ENCODE measurements at places on chromosomes 5 and 9. TPM values are rescaled to one million over a fixed set of nuclear protein-coding genes. Genes with fewer than 3 reads are reported as not detected.

The PCDHGB2 gene
- 14.0 TPM for total RNA-seq

DNA sequence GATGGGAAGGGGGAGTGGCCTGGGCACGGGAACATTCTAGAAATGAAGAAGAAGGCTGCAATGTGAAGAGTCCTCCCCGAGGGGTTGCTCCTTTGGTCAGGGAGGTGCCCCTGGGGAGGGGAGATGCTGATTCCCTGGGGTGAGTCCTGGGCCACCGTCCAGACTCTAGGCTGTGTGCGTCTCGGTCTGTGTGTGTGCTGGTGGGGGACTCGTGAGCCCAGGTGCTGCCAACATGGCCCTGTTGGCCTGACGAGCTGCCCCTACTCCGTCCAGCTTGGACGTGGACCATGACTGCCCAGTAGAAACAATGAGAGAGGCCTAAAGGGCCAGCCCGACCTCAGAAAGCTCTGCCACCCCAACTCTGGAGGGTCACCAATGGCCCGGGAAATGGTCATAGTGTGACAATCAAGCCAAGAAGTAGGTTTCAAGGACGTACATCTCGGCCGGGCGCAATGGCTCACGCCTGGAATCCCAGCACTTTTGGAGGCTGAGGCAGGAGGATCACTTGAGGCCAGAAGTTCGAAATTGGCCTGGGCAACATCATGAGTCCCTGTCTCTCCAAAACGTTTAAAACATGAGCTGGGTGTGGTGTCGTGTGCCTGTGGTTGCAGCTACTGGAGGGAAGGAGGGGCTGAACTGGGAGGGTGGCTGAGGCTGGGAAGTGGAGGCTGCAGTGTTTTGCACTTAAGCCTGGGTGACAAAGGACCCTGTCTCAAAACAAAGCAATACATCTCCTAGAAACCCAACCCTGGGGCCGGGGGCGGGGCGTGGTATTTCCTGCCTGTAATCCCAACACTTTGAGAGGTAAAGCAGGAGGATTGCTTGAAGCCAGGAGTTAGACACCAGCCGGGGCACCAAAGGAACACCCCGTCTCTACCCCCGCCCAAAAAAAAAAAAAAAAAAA lies 17.0 kb downstream of the LHX3 start:
- H3K27ac ChIP-seq, result no peak overlapping the region
- no peaks in the 10 kb centered on the region for H3K36me3 ChIP-seq
- H3K4me1 ChIP-seq, result no peaks in the 10 kb centered on the region
- H3K27me3 ChIP-seq, result peaks cover 87% of the 10 kb centered on the region
- DNase-seq, result no peak

DNA sequence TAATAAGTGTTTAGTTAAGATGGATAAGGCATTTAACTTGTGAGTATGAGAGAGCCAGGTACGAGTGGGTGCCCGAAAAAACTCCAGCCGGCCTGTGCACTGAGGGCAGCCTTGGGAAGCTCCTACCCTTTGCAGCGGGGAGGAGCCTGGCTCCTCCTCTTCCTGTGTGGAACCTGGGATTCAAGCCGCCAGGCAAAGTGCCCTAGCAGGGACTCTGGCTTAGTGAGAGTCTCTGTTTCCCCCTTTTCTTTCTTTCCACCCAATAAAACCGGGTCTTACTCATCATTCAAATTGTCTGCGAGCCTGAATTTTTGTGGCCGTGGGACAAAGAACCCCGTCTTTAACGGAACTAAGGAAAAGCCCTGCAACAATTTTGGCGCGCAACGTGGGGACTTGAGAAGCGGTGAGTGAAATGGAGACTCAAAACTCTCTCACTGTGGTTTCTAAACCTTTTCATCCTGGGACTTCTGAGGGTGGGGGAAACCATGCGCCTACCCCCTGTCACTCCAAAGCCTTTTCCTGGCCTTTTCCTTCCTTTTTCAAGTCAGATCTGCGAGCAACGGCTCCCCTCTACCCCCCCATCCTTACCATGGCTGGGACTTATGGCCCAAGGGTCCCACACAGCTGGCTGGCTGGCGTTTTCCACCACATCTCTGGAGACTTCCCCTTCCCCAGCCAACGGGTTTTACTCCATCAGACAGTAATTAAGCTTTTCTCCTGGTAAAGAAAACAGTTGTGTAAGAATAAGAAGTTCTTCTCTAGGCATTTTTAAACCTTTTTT lies 535.7 kb upstream of the ACO1 start:
- H3K4me3 ChIP-seq, result no peak overlapping the region
- no peaks in the 10 kb centered on the region for H3K36me3 ChIP-seq
- no peaks in the 10 kb centered on the region for H3K27me3 ChIP-seq
- no peaks in the 10 kb centered on the region for H3K4me1 ChIP-seq
- no peak for DNase-seq

The DBN1 gene
- 139 TPM for total RNA-seq

The CNOT6 gene
- total RNA-seq, result 18.0 TPM

The AK3 gene
- total RNA-seq, result 70.2 TPM

The IQGAP2 gene
- 49.2 TPM for total RNA-seq

- H3K27ac ChIP-seq, result no peak overlapping the region
- no peak for DNase-seq
- H3K4me3 ChIP-seq, result no peak overlapping the region
- no peaks in the 10 kb centered on the region for H3K27me3 ChIP-seq
Measured at GRCh38 chr5:134143431-134143830, 28.9 kb downstream of the TCF7 start.

DNA sequence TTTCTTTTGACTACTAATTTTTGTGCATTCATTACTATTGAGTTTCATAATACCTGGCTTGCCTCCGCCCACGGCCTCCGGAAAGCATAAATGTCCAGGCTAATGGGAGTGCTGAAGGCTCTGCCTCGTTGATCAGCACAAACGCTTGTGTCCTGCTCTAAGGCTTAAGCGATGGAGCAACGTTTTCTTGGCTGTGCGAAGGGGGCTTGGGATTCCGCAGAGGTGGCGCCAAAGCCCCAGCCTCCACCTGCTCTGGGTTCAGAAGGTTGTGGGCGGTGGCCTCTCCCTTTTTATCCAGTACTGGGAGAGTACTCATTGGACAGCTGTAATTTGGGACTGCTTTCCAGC lies 19.7 kb downstream of the ANXA2R start:
- H3K36me3 ChIP-seq, result no peaks in the 10 kb centered on the region
- H3K4me3 ChIP-seq, result peak overlapping the region; percentile 69
- peaks cover 3% of the 10 kb centered on the region for H3K27me3 ChIP-seq
- no peak overlapping the region for H3K27ac ChIP-seq
- DNase-seq, result no peak
- H3K4me1 ChIP-seq, result no peaks in the 10 kb centered on the region

DNA sequence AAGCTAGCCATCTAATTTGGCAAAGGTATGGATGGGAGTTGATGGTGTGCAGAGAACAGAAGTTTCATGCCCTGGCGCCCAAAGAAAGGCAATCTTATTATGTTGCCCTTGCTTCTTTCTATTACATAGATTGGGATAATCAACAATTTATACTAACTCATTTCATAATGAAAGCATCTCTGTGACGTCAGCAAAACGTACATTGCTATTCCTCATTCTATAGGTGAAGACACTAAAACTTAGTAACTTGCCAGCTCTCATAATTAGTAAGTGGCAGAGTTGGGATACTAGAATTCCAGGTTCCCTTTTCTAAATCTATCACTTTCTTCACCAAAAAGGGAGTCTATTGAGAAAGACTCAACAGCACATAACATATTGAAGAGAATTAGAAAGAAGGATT lies 374.8 kb downstream of the NR2F1-AS1 start:
- no peaks in the 10 kb centered on the region for H3K27me3 ChIP-seq
- H3K27ac ChIP-seq, result no peak overlapping the region
- H3K4me1 ChIP-seq, result no peaks in the 10 kb centered on the region
- no peaks in the 10 kb centered on the region for H3K36me3 ChIP-seq

DNA sequence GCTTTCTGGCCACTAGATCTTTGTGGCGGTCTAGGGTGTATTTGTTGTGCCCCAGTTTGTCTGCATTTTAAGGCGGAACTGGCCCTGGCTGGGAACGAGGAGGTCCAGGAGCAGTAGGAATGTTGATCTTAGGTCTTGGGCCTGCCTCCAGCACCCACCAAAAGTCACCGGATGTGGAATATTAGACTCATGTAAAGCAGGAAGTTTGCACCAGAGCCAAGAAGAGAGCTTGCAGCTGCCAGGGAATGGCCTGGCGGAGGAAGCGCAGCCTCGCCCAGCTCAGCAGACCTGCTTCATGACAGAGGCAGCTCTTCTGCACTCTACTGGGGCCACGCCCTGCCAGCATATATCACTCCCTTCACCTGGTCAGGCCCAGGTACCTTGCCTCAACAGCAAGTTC lies 3.3 kb downstream of the GPX3 start:
- H3K4me3 ChIP-seq, result peak overlapping the region; percentile 83
- DNase-seq, result peak; percentile 79
- H3K27ac ChIP-seq, result peak overlapping the region; percentile 86
- peaks cover 82% of the 10 kb centered on the region for H3K36me3 ChIP-seq
- H3K27me3 ChIP-seq, result no peaks in the 10 kb centered on the region

- H3K27ac ChIP-seq, result no peak overlapping the region
- H3K4me1 ChIP-seq, result peaks cover 12% of the 10 kb centered on the region
- no peak for DNase-seq
- no peaks in the 10 kb centered on the region for H3K36me3 ChIP-seq
Measured at GRCh38 chr9:115327436-115328122, 209.6 kb upstream of the TNC start.

DNA sequence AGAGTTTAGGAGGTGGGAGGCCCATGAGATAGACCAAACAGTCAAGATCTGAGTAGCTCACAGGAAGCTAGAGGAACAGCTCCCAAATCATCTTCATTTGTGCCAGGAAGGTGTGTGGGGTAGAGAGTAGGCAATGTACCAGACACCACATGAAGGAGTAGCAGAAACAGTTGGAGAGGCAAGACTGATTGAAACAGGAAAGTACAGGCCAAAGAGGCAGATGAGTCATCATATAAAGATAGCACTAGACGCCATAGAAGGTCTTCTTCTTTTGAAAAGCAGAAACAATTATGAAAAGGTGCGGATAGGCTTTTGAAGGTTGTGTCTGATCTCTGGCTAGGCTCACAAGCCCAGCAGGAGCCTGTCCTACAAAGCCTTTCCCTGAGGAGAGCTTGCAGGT lies 62.7 kb upstream of the PALM2AKAP2 start:
- H3K27me3 ChIP-seq, result no peaks in the 10 kb centered on the region
- H3K36me3 ChIP-seq, result no peaks in the 10 kb centered on the region
- H3K27ac ChIP-seq, result no peak overlapping the region
- H3K4me1 ChIP-seq, result no peaks in the 10 kb centered on the region
- no peak for DNase-seq

The STX17 gene
- total RNA-seq, result 36.2 TPM

GRCh38 chr9:98855592-98855991 lies 48.1 kb downstream of the GALNT12 start:
- H3K4me3 ChIP-seq, result no peak overlapping the region
- DNase-seq, result no peak
- H3K36me3 ChIP-seq, result no peaks in the 10 kb centered on the region
- no peaks in the 10 kb centered on the region for H3K27me3 ChIP-seq
- peaks cover 7% of the 10 kb centered on the region for H3K4me1 ChIP-seq

- H3K27me3 ChIP-seq, result no peaks in the 10 kb centered on the region
- H3K4me1 ChIP-seq, result no peaks in the 10 kb centered on the region
- no peak overlapping the region for H3K4me3 ChIP-seq
Measured at GRCh38 chr9:135340726-135341475, 138.7 kb upstream of the PPP1R26 start.

DNA sequence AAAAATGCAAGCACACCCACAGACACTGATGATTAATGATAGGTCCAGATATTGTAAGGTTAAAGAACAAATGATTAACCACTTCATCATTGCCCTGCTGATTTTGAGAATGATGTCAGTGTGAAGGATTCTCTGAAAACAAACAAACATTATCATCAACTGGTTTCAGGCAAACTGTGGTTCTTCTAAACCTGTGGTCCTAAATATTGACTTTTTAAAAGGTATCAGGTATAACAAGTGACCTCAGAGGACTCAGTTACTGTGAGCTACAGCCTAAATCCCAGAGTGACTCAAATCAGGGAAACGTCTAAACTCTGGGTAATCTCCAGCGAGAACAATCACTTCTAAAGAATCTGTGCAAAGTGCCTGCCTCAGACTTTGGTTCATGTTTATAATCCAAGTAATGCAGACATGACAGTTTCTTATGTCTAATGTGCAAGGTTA lies 172.3 kb upstream of the CDH6 start:
- no peaks in the 10 kb centered on the region for H3K27me3 ChIP-seq

DNA sequence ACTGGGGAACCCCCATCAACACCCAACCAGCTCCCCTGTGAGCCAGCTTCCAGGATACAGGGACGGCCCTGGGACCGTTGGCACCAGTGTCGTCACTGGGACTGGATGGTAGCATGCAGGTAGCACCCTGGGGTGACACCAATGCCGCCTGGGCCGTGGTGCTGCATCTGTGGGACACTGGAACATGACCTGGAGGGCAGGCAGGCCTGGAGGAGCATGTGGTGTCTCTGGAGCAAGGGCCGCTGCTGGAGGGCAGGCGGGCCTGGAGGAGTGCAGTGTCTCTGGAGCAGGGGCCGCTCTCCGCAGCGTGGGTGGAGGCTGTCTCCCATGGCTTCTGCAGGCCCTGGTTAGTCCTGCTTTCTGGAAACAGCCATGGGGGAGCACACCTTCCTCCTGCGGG lies 13.1 kb downstream of the LPCAT1 start:
- H3K4me1 ChIP-seq, result no peaks in the 10 kb centered on the region
- DNase-seq, result peak; percentile 7
- no peak overlapping the region for H3K27ac ChIP-seq
- no peak overlapping the region for H3K4me3 ChIP-seq
- H3K27me3 ChIP-seq, result no peaks in the 10 kb centered on the region
- no peaks in the 10 kb centered on the region for H3K36me3 ChIP-seq

DNA sequence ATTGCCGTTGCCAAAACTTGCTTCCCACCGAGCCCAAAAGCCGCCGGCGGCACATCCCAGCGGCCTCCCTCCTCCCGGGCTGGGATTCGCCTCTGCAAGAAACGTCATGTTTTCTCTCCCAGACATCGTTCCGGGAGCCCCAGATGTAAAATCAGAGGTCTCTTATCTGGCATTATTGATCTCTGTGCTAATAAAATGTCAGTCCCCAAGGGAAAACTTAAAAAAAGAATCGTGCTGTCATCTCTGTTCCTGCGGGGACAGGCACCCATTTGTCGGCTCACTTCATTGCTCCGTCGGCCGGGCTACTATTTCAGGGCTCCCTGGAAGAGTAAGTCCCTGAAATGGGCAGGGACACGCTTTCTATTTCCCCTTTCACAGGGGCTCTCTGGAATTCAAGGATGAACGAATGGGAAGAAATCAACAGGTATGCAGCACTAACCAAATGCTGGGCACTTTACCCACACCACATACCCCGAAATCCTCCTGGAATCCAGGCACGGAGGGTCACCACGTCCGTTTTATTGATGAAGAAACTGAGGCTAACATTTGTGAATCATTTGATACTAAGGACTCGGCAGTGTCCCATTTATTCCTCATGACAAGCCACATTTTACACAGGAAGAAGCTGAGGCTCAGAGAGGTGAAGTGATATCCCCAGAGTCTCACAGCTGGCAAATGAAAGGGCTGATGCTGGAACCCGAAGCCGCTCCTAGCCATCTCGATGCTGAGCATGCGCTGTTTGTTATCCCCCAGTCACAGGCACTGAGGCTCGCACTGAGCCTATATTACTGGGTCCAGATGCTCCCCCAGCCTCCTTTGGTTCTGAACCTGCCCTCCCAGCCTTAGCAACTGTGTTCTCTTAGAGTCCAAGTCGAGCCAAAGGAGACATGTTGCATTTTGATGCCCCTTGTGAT lies 35.7 kb upstream of the MSX2 start:
- H3K36me3 ChIP-seq, result no peaks in the 10 kb centered on the region
- no peaks in the 10 kb centered on the region for H3K27me3 ChIP-seq
- H3K4me3 ChIP-seq, result no peak overlapping the region
- H3K4me1 ChIP-seq, result peaks cover 15% of the 10 kb centered on the region
- no peak overlapping the region for H3K27ac ChIP-seq

The TTC1 gene
- total RNA-seq, result 27.6 TPM

GRCh38 chr5:113678924-113679575 lies 165.6 kb downstream of the YTHDC2 start:
- DNase-seq, result no peak
- H3K4me1 ChIP-seq, result no peaks in the 10 kb centered on the region
- no peak overlapping the region for H3K4me3 ChIP-seq
- no peak overlapping the region for H3K27ac ChIP-seq
- no peaks in the 10 kb centered on the region for H3K27me3 ChIP-seq

Data from tibial nerve (tissue), 4 donors.